ENCODE measurements at places on chromosomes 5 and 9.

DNA sequence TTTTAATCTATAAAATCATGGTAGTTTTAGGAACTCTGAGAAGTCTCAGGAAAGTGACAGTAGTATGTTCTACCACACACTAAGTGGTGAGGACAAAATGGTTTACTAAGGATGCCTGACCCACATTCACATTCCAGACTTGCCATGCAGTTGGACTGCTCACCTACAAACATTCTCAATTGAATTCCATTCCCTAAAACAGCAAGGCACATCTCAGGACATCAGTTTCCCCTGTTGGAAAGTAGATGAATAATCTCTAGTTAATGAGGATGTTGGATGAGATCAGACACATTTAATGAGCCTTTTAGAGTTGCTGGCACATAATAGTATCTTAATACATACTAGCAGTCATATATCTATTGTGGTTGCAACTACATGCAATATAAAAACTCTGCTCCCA lies 76.6 kb downstream of the ZNF618 start:
- no peak for DNase-seq

DNA sequence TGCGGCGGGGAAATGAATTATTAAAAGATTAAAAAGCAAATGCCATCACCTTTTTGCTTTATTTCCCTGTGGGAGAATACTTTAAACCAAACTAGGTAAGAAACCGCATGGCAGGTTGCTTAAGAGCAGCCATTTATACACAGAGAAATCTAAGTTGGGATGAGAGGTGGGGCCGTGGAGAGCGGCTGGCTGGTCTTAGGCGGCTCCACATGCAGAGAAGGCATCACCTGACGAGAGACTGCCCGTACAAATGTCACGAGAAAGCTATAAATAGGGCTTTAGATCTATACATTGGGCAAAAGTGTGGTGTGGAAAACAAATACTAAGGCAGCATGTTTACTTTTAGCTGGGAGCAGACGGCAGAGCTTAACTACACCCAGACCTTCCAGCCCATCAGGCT lies 39.4 kb downstream of the MED27 start:
- DNase-seq: no peak

GRCh38 chr5:138622051-138622450 lies 46.9 kb upstream of the HSPA9 start:
- DNase-seq: no peak

GRCh38 chr5:9596171-9596780 lies 33.9 kb downstream of the TAS2R1 start:
- DNase-seq: no peak

DNA sequence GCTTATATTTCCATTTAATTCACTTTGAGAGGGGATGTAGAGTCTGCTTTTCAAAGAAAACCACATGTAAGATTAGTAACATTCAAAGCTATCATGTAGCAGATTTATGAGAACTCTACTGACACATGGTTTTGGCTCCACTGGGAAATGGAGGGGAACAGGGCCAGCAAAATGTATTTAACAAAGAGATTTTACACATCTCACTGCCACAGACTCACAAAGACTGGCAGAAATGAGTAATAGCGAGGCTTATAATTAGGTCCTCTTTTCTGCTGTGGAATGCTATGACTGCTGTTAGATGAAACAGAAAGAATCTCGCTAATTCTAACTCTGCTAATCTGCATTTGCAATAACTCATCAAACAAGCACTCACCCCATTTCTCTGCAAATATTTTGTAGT lies 4.5 kb downstream of the DAP start:
- no peak for DNase-seq

DNA sequence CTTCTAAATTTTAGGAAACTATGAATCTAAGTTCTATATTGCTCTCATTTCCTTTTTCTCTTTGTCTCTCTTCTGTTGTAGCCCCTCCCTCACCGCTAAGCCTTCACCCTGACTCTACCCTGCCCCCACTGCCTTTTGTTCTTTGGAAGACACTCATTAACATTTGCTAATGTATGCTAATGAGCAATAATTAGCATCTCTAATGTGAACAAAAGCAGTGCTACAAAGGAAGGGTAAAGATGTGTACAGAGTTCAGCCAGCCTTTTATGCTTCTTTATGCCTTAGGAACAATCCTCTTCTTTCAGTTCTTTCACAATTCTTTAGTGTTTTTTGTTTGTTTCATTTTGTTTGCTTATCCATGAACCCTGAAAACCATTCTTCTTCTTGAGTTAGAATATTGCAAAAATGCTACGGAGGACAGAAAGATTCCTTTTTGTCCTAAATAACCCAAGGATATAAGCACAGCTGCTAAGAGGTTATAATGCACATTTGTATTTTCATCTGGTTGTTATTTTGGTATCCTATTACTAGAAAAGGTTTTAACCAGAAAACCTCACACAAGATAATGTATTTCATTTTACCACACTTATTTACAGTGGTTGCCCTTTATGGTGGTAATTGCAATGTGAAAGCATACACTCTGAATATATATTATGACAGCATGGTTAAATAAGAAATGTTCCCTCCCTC lies 159.3 kb downstream of the TMC1 start:
- DNase-seq: no peak

DNA sequence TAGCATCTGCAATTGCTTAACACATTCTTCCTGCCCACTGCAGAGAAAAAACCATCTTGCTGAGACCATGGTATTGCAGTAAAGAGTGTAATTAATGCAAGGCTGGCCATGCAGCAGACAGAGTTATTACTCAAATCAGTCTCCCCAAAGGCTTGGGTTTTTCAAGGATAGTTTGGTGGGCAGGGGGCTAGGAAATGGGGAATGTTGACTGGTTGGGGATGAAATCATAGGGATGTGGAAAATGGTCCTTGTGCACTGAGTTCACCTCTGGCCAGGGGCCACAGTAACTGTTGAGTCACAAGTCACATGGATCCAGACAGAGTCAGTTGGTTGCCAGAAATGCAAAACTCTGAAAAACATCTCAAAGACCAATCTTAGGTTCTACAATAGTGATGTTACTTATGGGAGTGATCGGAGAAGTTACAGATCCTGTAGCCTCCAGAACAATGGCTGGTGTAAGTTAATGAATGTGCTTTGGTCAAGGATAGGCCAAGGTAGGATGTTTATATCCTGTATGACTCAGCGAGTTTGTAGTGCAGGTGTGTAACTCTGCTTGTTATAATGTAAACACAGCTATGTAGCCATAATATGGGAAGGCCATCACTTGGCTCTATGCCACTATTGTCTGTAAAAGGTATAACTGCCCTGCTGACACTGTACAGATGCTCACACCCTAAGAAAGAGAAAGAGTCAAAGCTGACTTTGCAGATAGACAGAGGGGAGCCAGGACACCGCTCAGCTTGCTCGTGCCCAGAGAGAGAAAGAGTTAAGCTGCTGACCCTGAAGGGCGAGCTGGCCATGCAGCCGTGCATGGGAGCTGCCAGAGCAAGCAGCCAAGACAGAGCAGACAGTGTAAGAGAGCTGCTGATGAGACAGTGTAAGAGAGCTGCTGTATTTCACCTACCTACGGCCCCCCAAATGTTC lies 27.2 kb downstream of the C9orf152 start:
- DNase-seq: no peak

DNA sequence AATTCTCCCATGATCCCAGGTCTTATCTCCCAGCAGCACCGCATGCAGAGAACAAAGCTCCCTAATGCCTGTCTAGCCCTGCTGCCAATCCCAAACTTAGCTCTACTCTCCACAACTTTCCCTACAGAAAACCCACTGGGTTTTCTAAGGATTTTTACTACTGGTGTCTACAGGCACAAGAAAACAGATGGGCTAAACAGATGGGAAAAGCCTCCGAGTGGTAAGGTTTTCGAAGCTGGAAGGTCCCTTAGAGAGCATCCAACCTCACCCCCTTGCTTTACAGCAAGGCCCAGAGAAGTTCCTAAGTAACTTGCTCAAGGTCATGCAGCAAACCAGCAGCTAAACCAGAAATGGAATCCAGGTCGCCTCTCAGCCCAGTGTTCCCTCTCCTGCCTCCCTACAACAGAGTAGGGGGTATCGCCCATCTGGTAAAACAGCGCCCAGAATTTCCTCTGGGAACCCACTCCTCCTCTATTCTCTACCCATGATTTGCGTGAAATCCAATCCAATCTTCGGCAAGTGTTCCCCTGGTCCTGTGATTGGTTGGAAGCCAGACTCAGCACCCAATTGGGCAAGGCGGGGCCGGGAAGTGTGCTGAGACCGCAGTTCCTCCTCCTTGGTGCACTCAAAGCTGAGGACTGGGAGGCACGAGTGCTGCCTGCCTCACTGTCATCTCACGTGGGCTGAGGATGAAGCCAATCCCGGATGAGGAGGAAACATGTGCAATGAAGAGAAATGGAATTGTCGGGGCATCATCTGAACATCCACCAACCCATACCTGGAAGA lies 20.8 kb downstream of the CPLX2 start:
- no peak for DNase-seq

- no peak for DNase-seq
Measured at GRCh38 chr9:108851138-108851537, 4.6 kb downstream of the ACTL7B start.
